ENCODE measurements at places on chromosomes 4 and X.

GRCh38 chrX:48617542-48618340 is 20.4 kb downstream of the WDR13 start:
- DNase-seq, result no peak

- DNase-seq, result no peak
Observed at GRCh38 chr4:61446941-61447340, 246.8 kb downstream of the ADGRL3 start.

DNA sequence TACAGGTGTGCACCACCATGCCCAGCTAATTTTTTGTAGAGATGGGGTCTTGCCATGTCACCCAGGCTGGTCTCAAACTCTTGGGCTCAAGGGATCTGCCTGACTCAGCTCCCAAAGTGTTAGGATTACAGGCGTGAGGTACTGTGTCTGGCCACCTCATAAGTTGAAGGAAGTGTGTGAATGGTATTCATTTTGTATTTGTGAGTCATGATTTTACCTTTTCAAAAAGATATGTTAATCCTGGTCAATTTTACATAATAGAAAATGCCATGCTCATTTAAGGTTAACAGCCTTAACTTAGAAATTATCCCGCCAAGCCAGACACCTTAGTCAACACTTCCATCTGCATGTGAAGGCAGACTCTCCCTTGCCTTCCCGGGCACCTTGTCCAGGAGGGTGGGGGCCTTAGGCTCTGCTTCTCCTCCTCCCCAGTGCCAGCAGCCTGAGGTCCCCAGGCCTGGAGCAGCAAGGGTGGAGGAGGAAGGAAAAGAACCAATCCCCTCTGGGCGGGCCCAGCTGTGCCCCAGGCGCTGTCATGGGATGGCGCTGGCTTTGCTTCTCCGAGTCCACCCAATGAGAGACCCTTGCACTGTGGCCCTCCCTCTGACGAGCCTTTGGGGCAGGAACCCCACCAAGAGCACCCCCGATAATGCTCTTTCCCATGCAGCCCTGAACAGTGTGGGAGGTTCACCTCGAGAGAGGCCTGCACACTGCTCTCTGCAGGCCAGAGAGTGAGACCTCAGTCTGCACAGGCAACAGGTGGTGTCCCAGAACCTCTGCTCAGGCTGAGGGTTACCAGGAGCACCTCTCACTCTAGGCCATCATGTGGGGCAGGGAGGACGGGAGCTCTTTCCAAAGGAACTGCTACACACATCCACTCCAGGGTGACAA is 37.3 kb downstream of the RNF212 start:
- no peak for DNase-seq

DNA sequence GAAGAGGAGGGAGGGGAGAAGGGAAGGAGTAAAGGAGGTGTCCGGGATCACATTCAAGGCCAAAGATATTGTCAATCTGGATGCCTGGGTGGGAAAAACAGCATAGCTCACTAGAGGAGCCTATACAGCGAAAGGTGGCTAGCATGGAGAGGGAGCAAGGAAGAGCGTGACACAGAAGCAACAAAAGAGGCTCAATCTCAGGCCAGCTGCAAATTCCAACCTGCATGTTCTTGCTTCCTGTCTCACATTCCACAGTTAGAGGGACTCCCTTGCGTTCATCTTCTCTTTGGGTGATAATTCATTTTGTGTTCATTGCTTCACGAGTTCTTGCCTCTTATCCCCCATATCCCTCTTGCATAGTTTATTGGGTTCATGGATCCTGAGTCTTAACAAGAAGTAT is 3.0 kb upstream of the CLNK start:
- DNase-seq, result no peak

DNA sequence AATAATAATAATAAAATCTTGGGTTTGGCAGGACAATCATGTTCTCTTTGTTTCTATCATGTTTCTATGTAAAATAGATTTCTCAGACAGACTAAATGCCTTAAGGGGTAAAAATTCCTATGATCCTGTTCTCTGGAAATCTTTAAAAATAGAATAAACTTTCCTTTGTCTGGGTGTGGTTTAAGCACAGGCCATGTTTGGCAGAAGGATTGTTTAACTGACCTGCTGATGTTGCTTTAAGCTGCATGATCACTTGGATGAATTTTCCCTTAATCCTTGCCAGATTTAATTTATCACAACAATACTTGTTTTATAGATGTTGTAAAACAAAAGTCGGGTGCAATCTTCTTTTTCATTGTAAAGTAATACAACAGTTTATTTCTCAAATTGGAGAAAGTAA is 341.7 kb upstream of the FAT1 start:
- no peak for DNase-seq

GRCh38 chrX:51813886-51814460 is 70.7 kb downstream of the GSPT2 start:
- no peak for DNase-seq

GRCh38 chr4:121686255-121686654 is 10.5 kb downstream of the ANXA5 start:
- no peak for DNase-seq

DNA sequence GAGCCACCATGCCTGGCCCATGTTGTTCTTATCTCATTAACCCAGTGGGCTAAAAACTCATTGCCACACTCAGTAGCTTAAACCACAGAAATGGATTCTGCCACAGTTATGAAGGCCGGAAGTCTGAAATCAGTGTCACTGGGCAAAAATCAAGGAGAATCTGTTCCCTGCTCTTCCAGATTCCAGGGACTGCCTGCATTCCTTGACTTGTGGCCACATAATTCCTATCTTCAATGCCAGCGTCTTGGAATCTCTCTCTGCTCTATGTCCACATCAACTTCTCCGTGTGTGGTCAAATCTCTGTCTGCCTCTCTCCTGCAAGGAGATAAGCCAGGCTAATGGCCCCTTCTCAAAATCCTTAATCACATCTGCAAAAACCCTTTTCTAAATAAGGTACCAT is 4.1 kb upstream of the WFS1 start:
- DNase-seq, result no peak

DNA sequence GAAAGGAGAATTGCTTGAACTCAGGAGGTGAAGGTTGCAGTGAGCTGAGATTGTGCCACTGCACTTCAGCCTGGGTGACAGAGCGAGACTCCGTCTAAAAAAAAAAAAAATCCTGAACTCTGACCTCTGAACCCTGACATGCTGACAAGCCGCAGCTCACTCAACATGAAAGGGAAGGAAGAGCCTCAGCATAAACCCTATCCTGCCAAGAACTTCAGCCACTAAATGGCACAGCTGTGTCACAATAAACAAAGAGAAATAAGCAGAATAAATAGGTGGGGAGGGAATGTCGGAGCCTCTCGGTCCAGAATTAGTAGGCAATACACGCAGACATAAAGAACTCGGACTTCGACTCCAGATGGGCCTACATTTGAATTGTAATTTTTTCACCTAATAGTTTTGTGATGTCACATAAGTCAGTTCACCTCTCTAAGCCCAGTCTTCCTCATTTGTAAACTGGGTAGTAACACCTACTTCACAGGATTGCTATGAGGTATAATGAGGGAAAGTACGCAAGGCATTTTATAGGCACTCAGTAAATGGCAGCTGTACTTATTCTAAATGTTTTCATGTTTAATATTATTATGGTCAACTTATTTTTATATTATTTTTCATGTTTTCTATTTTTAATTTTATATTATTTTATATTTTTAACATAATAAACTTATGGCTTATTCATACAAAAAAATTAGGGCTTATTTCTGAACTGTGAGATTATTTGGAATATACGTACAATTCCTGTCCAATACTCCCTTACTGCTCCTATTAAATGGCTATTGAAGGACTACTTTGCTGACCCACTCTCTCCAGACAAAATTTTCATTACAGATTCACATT is 243.4 kb downstream of the SCFD2 start:
- no peak for DNase-seq

DNA sequence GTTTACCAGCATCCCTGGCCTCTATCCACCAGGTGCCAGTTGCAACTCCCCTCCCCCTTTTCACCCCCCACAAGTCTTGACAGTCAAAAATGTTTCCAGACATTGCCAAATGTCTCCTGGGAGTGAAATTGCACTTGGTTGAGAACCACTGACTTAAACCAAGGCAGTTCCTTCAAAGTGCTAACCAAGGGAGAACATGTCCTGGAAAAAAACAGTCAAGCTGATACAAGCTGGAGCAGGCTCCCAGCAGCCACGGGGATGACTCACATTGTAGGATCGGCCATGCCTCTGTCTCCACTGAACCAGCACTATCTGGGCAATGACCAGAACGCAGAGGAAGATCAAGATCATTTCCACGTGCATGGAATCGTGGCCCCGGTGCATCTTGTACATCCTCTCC is 11.4 kb downstream of the RNF175 start:
- DNase-seq, result no peak

DNA sequence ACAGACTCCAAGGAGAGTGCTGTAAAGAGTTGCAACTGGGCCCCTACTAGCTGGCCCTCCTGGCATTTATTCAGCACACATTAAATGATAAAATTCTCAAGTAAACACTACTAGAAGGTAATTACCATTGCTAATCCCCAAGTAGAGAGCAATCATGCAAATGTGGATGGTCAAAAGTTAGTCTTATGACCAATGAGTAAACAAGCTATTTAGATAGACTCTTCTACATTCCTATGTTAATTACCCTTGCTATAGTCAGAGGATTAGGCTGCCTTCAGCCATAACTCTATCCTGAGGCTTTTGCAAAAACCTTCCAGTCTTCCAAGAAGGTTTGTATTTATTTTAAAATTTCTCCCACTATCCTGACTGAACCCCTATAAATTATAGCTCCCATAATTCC is 28.3 kb upstream of the HPGD start:
- DNase-seq, result no peak

DNA sequence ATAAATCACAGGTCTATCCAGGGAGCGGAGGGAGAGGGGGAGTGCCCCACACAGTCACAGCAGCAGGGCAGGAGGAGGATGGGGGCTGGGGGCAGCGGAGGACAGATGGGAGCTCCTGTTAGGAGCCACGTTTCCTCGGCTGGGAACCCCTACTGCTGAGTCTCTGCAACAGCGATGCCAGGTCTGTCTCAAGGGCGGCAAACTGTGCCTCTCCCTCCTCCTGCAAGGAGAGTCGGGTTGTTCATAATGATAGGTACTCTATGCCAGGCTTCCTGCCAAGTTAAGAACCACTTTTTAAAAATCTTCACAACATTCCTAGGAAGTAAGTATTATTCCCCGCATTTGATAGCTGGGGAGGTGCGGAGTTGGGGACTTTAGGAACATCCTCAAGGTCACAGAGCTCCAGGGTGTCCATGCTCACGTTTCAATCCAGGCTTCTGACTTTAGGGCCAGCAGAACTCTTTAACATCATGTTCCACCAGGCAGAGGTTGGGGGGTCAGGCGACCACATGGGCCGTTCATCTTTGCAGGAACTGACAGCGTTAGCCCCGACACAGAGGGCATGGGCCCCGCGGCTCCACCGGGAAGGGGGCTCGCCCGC is 98.3 kb upstream of the MAML3 start:
- DNase-seq, result no peak

GRCh38 chr4:77820649-77821561 is 1.7 kb upstream of the CNOT6L start:
- DNase-seq, result no peak

DNA sequence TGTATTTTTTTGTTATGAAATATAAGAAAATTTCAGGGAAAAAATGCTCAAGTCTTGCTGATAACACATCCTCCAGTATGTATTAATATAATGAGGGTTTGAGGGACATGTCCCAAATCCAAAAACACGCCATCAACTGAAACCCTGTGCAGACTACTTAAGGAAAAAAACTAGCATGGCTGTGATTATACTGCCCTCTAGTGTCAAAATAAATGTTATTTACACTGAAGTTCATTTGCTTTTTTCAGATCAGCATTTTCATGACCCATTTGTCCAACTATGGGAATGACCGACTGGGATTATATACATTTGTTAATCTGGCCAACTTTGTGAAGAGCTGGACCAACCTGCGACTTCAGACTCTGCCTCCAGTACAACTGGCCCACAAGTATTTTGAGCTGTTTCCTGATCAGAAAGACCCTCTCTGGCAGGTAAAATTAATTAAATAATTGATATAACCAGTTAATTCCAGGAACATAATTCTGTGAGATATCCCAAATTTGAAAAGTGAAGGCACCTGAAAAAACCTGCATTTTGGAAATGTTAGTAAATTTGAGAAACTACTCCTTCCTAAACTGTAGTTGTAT is 128.5 kb downstream of the PRSS12 start:
- DNase-seq, result no peak

DNA sequence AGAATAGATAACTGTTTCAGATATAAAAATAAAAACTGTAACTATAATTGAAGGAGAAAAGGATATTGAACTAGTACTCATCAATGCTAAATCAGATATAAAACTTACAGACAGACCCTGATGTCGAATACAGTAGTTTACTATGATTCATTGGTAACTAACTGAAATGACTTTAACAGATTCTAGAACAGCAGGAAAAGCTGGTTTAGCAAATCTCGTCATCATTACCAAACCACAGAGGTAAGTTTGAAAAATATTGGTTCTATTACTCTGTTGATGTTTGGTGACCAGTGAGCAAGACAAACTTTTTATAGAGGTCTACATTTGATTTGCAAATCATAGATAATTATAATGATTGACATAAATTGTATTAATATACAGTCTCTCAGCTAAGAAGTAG is 551.4 kb upstream of the ADGRL3 start:
- no peak for DNase-seq

- DNase-seq, result no peak
Observed at GRCh38 chrX:9687899-9688298, 77.7 kb downstream of the GPR143 start.

DNA sequence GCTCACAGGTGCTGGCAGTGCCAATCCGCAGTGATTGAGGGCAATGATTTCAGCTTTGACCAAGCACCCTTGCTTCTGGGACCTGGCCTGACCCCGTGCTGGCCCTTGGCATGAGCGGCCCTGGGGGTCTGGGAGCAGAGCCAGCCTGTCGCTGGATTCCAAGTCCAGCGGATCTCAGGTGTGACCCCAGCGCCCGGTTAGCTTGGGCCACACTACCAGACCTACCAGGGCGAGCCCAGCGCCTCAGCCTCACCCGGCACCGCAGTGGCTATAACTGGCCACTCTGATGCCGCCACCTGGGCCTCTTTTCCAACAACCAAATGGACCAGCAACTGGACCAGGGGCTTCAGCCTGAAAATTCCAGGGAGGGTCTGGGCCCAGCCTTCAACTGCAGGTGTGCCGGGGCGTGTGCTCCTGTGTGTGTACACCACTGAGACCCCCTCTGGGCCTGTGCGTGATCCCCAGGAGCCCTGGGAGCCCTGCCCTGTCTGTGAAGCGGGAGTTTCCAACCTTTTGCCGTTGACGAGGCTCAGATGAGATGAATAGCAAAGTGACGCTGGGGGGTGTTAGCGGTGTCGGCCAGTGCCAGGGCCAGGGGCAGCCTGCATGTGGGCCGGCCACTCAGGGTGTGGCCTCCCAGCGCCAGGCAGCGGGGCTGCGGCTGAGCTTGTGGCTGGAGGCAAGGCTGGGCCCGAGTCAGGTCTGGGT is 658 bp downstream of the SH3TC1 start:
- DNase-seq, result peak; percentile 23

DNA sequence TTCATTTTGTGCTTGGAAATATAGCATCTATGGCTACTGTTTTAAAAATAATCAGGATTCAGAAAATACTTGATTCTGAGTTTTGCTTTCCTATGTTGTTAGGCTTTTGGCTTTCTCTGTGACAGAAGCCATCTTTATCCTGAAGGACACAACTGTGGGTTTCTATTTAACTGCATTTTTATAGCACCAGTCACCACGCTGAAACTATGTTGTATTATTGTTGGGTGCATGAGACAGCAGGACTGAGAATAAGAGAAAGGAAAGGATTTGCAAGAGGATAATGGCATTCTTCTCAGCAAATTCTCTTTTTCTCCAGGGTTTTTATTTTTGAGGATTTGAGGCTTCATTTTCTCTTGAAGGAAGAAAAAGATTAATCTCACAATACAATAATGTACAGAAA is 10.1 kb upstream of the NEUROG2 start:
- DNase-seq, result no peak

GRCh38 chr4:88107406-88108107 is 50.9 kb downstream of the ABCG2 start:
- no peak for DNase-seq
